CD4-positive, alpha-beta T cell treated with Interleukin-6 at 100 ng/mL for 8 hours (primary cell): ENCODE measurements at places on chromosomes 3 and 15.

DNA sequence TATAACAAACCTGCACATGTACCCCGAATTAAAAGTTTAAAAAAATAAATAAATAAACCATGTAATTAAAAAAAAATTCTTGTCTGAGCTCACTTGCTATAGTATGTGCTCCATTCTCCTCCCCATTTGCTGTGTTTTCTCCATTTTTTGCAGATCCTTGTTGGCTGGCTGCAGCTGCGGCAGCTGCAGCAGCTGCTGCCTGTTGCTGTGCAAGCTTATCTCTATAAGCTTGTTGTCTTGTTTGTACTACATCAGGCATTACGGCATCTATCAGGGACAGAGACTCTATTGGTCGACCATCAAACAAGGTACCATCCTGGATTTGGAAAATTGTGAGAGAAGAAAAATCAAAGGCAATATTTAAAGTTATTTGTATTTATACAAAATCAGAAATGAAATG lies 145.9 kb downstream of the TBL1XR1 start:
- no peak for DNase-seq

DNA sequence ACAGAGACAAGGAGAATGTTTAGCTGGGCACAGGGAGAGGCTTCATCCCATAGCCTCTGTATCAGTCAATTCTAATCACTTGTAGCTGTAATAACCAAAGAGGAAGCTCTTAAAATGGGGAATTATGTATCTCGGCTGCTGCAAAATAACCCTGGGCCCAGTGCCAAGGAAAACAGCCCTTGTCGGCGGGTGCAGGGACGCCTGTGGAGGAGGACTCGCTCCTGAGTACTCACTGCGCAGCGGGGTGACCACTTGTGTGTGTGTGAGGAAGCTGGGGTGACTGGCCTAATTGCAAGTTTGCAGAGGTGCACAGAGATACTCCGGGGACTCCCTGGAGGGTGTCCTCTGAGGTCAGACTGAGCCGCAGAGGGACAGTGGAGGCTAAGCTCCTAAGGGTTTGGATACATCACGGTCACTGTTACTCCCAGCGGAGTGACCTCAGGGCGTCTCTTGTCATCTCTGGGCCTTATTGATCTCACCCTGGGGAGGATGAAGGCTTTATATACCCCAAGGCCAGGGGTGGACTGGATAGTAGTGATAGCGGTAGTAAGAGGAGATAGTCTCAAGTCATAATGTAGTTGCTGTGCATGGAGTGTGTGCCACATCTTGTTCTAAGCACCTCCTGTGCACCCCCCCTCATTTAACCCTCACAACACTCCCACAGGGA lies 37.2 kb downstream of the SLC6A6 start:
- no peak for DNase-seq

DNA sequence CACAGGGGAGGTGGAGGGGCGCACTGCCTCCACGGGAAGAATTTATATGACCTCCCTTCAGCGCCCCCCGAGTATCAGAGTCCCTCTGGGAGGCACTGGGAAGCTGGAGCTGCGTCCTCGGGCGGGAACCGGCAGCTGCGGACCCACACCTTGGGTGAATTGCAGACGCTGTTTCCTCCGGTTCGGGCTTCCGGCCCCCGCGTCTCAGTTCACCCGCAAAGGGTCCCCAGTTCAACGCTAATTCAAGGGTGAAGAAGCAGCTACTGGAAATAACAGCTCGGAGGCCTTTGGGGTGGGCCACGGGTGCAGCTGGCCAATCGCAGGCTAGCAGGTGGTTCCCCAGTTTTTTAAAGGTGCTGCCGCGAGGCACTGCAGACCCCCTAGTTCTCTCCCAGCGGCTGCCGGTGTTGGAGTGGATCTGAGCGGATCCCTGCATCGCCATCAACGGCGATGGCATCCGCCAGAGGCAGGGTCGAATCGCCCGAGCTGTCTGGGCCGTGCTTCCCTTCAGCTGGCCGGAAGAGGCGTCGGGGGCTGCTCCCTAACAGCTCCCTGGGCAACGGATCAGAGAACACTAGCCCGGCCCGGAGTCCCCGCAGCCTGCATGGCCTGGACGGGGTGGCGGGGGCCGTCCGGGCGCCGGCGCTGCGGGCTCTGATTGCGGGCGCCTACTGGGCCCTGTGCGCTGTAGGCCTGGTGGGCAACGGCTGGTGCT lies 19.4 kb upstream of the ADAMTS7 start:
- DNase-seq, result no peak

GRCh38 chr3:45546126-45546620 lies 48.4 kb upstream of the LIMD1 start:
- DNase-seq, result no peak

DNA sequence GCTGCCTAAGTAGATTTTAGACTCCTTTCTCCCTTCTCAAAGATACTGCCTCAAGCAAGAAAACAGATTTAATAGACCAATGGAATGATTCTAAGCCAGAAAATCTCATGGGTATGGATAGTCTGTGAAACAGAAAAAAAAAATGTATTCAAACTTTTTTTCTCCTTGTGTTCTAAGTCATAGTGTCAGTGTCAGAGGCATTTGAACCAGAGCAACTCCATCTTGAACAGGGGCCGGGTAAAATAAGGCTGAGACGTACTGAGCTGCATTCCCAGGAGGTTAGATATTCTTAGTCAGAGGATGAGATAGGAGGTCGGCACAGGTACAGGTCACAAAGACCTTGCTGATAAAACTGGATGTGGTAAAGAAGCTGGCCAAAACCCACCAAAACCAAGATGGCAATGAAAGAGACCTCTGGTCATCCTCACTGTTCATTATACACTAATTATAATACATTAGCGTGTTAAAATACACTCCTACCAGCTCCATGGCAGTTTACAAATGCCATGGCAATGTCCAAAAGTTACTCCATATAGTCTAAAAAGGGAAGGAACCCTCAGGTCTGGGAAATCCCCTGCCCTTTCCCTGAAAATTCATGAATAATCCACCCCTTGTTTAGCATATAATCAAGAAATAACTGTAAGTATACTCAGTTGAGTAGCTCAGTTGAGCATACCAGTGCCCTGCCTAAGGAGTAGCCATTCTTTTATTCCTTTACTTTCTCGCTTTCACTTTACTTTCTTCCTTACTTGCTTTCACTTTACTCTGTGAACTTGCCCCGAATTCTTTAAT lies 72.8 kb upstream of the GOLGA8B start:
- DNase-seq, result no peak

- DNase-seq, result no peak
These were observed 13.5 kb downstream of the PTPN23 start for GRCh38 chr3:47394140-47394870.

- no peak for DNase-seq
These were observed 12.2 kb downstream of the SEMA7A start for GRCh38 chr15:74421302-74422245.
